ENCODE measurements at places on chromosomes 1 and 21.

GRCh38 chr21:42843056-42843455, 36.3 kb downstream of the WDR4 start:
- DNase-seq, result no peak

DNA sequence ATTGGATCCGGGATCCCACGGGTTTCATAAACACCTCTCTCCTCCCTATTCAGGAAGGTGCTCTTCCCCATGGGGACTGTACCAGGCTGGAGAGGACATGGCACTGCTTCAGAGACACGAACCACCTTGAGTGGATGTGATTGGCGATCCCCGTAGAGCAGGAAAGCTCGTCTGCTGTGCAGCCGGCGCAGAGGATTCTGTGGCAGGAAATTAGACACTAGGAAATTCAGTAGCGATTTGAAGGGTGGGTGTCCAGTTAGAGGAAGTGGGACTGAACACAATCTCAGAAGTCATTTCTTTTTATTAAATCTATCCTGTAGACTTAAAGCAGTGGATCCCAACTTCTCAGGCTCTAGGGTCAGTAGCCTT, 767 bp downstream of the PDIK1L start:
- no peak for DNase-seq

- no peak for DNase-seq
These were observed 30.0 kb downstream of the SLC27A3 start for GRCh38 chr1:153805042-153805745.

GRCh38 chr1:109793089-109793485, 29.4 kb upstream of the EPS8L3 start:
- no peak for DNase-seq

DNA sequence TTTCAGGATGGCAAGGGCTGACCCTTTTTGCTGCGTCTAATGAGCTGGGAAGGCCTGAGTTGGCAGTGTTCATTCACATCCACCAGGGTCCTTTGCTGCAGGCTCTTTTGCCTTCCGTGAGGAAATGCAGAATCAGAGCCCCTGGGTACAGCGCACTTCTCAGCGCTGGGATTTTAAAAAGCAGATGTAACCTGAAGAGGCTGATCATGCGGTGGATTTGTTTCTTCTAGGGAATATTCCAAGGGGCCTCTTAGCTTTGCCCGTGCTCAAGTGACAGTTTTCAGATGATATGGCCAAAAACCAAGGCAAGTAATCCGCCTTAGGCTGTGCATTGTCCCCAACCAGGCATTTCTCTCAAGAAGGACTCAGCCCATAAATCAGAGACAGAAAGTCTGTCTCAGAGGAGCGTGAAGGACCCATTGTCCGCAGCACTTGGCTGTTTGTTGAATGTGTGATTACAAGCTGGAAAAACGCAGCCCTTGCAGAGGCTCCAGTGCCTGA, 237.6 kb downstream of the PTPRC start:
- no peak for DNase-seq

- no peak for DNase-seq
These were observed 584.0 kb upstream of the TMPRSS15 start for GRCh38 chr21:18987520-18988026.

- DNase-seq, result no peak
These were observed 310.2 kb downstream of the CAMTA1 start for GRCh38 chr1:7095343-7095964.

- no peak for DNase-seq
These were observed 50.3 kb downstream of the SLC22A15 start for GRCh38 chr1:116026631-116027030.

GRCh38 chr1:161258439-161259344, at the start of gene PCP4L1:
Gene PCP4L1 (plus strand): TSS chr1:161258745. CDS start chr1:161258975, 230 bp downstream.
- no peak for DNase-seq

- DNase-seq, result peak; percentile 57
These were observed 34.2 kb downstream of the SYF2 start for GRCh38 chr1:25197982-25198662.

GRCh38 chr21:32333953-32334673, 35.5 kb downstream of the MRAP start:
- DNase-seq, result no peak

GRCh38 chr1:216175714-216176113, 247.5 kb downstream of the USH2A start:
- DNase-seq, result no peak

DNA sequence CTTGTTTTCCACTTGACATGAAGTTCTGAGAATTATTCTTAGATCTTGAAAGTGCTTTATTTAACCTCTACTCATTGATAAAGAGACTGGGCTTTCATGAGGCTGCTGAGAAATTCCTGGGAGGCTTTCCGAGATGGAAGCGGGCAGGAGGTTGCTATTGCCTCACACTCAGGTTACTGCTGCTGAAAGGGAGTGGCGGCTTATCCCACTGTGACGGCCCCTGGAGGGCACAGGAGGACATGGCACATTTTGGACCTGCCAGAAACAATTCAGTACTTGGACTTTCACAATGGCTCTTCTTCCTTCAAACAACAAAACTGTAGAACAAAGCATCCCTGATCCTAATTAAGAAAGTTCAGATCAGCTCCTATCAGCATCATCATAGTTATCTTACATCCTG, 16.2 kb upstream of the MARK1 start:
- DNase-seq, result peak; percentile 38

GRCh38 chr1:35885961-35886558, 3.1 kb downstream of the AGO1 start:
- DNase-seq, result no peak

DNA sequence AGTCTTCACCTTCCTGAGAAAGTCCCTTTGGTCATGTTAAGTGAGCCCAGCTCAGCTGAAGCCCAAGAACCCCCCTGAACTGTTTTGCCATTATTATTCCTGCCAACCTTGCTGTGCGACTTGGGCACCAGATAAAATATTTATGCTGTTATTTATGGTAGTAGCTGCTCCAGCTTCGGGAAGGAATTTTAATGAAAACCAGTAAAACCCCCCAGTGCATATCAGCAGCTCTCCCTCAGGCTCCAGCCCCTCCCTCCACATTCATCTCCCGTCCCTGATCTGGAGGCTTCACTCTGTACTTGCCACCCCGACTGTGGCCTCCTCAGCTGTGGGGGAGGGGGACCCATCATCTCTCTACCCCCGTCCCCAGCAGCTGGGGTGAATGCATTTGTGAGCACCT, 12.7 kb downstream of the TTC22 start:
- no peak for DNase-seq

GRCh38 chr1:149931212-149931790, 3.7 kb upstream of the SF3B4 start:
- DNase-seq, result no peak

DNA sequence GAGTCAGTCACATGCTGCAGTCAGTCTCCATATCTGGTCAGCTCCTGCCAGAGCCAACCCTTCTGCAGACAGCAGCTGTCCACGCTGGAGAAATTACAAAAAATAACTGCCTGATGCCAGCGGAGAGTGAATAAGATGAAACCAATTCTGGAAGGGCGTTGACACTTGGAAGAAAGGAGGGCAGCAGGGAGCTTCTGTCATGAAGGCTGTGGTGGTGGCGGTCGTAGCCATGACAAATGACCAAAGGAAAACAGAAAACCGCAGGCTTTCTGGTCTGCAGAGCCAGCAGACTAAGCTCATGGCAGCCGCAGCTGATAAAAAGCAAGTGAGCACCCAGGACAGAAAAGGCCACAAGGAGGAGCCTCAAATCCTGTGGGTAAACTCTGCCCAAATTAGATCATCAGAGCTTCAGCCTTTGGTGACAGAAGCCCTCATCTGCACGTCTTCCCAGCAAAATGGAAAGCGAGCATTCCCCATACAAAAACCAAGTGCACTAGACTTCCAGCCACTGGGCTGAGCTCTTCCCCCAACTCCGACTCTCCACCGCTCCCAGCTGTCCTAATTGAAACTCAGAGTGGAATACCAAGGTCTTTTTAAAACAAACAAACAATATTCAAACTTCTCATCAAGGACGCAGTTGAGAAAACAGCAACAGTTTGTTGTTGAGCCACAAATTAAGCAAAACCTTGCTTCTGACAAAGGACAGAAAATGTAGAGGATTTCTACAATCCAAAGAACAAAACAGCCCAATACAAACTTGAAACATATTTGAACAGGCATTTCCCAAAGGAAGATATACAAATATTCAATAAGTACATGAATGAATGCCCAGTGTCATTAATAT, 28.7 kb downstream of the RSPH1 start:
- peak; percentile 44 for DNase-seq

DNA sequence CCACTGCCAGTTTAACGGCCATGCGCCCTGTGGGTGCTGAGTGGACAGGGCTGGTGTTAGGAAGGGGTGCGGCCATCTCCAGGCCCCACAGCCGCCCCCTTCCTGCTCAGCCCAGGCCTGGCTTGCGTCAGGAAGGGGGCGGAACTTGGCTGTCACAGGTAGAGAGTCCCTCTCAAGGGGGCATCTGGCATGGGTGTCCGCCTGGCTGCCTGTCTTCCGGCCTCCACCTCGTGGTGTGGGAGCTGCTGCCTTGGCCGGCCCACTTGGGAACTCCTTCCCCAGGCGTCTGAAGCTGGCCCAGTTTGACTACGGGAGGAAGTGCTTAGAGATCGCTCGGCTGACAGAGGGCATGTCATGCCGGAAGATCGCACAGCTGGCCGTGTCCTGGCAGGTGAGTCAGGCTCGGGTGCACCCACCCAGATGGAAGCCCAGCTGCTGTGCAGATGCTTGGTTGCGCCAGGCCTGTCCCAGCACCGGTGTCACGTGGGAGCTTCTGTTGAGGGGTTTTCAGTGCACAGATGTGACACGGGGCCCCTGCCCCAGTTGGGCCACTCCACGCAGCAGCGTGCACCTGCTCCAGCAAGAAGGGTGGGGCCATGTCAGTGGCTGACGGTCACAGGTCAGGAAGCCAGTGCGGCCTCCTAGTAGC, 9.1 kb upstream of the ATAD3B start:
- no peak for DNase-seq

DNA sequence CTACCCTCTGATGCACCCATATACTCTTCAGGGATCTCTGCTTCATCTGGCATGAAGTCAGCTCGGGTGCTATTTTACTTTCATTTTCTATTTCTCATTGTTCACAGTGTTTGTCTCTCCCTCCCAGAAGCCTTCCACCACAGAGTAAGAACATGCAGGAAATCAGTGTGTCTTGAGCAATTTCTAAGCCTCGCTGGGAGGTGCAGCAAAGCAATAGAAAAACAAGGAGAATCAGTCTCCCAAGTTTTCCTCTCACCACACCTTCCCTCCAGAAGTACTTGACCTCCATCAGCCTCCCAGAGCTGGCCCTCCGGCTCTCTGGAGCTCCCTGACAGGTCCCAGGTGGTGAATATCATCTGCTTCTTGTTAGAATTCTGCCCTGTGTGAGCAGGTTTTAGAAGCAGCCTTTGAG, 594.7 kb upstream of the CAMK1G start:
- DNase-seq, result peak; percentile 5

GRCh38 chr1:71666609-71667008, 585.8 kb upstream of the ZRANB2 start:
- DNase-seq, result no peak

GRCh38 chr1:110089561-110090275, 19.2 kb upstream of the ALX3 start:
- peak; percentile 44 for DNase-seq

- no peak for DNase-seq
These were observed 106.3 kb downstream of the SETD4 start for GRCh38 chr21:35954066-35954465.

- no peak for DNase-seq
These were observed 85.5 kb downstream of the DDAH1 start for GRCh38 chr1:85379203-85380136.

DNA sequence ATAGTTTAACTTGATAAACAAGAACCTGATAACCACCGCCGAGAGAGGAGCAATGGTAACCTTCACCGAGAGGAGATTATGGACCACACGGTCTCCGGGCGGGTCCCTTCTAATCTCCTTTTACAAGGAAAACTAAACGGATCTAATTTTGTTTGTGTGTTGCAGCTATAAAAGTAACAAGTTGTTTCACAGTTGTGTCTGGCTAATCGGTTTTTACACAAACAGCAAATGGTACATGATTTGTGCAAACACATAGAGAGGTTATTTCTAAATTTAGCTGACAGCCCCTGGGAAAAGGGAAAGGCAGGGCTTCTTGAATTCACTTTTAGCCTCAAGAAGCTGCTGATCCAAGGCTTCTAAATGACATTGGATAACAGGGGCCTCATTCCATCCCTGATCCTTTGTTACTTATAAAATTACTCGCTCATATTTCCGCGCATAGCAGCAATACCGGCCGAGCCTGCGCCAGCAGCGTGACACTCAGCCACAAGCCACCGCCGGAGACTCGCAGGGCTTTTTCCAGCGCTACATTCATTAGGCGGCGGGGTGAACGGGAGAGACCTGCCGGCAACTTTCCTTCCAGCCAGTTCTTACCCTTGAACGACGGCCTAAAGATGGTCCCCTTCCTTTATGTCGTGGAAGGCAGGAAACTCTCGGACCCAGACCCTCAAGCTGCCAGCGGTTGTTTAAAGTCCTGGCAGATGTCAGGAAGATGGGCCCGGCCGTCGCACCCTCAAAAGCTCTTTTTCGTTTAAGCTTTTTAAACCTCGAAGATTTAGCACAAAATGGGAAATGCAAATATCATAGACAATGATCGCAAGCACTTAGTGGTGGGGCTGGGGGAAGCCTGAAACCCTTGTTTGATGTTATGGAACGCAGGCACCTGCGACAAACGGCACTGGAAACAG, 4.4 kb downstream of the FOXD3 start:
- DNase-seq, result peak; percentile 40

DNA sequence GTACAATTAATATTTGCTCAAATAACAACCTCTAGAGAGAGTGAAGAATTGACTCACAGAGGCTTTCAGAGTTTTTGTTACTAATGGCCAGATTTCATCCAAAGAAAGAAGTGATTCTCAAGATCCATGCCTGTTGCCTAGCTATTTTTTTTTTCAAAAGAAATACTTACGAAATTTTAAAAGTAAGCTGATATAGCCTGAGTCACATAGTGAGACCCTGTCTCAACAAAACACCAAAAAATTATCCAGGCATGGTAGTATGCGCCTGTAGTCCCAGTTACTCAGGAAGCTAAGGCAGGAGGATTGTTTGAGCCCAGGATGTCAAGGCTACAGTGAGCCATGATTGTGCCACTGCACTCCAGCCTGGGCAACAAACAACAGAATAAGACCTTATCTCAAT, 14.6 kb downstream of the PALMD start:
- DNase-seq, result no peak

DNA sequence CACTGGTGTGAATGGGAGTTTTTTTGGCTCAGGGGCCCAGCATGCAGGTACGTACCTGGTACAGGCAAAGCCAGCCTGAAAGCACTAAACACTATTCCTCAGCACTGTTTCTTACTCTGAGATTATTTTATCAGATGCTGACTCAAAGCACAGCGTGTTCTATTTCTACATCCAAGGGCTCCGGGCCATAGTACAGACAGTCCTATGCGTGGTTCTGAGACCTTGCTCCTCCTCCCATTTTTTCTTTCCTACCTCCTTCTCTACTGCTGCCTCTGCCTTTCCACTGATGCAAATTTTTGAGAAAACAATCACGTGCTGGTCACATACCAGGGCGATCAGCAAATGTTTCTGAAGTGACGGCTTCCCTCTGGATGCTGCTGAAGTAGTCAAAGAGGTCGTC, 36.3 kb downstream of the PDPN start:
- DNase-seq, result no peak

- no peak for DNase-seq
These were observed 91.2 kb downstream of the AJAP1 start for GRCh38 chr1:4745560-4745959.

All from HuH-7 (cell line).